ENCODE measurements at places on chromosomes 5 and 9.
A peak's percentile ranks its signal among the peaks of the same experiment; 100 is the strongest.

- no peak for DNase-seq
Observed at GRCh38 chr5:158879993-158880392, 219.7 kb downstream of the EBF1 start.

DNA sequence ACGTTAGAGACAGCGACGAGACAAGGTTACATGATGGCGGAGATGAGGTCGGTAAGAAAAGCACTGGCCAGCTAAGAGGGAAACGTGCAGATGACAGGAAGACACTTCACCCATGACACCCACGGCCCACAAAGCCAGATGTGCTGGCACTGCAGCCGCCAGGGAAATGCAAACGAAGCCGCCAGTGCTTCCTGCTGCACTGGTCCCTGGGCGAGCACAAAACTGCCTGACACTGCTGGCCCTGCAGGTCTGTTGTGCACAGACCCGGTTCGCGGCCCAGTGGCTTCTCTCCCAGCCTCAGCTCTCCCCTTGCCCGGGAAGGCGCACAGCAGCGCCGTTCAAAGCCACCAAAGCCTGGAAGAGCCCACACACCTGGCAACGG is 20.3 kb downstream of the QSOX2 start:
- DNase-seq: peak; percentile 72

- no peak for DNase-seq
Observed at GRCh38 chr9:69090140-69090750, 54.7 kb downstream of the FXN start.

- DNase-seq: no peak
Observed at GRCh38 chr5:72157625-72157962, 50.3 kb downstream of the MAP1B start.

- no peak for DNase-seq
Observed at GRCh38 chr5:32600054-32600622, 14.8 kb downstream of the SUB1 start.

- DNase-seq: no peak
Observed at GRCh38 chr5:149323210-149323609, 22.1 kb upstream of the GRPEL2 start.

DNA sequence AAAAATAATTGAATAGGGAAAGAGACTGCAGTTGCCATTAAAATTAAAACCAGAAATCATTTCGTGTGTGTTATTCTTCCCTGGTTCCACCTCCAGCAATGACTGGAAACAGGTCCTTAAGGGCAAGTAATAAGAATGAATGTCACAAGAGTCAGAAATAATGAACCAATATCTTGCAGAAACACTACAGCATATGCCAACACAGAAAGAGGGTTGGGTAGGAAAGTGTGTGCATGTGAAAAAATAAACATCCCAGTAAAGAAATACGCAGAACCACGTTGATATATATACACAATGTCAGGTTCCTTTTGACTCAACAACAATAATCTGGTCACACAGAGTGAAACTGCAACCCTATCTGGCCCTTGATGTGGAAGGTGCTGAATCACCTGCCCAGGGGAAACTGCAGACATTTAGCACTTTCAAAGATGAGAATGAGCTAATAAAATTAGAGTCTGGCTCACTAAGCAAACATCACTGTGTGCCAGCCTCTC is 15.0 kb downstream of the HMHB1 start:
- DNase-seq: no peak

DNA sequence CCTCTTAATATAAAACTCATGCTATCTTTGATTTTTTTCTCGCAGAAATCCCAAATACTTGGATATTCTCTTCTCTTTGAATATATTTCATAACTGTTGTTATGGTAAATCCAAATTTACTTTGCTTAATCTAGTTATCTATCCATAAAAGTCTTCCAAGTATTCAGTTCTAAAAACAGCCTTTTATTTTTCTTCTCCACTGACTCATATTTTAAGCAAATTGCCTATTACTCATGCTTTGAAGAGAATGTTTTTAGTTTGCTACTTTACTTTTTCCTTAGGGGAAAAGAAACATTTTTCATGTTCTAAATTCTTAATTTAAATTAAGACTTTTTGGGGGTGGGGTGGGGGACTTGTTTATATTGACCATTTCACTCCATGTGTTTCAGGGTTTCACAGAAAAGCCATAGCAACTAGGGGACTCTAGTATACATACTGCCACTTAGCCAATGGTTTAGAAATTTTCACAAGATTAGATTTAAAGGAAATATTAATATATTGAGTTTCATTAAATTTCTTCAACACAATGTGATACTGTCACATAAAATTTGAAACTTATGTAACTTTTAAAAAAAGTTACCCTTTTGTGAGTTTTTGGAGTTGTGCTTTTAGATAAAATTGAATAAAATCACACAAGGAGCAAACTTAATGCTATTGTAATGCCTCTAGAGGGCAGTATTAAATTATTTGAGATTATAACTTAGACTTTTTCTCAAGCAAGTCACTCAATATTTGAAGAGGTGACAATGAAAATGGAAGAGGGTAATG is 545.8 kb upstream of the ARRDC3 start:
- no peak for DNase-seq

DNA sequence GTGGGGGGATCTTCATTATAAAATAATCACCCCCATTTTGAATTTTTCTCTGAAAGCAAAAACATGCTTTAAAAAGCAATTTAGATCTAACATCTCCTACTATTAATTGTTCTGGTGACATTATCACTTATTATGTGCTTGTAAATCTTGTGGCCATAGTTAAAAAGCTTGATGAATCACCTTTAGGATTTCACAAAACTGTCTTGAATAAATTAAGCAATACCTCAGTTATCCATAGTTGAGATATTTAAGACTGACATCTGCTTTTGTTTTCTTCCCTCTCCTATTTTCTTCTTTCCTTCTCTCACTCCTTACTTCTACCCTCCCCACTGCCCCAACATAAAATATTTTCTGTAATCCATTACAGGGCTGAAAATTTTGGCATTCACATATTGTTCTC is 84.8 kb downstream of the SLC1A3 start:
- no peak for DNase-seq

- no peak for DNase-seq
Observed at GRCh38 chr5:40332970-40333369, 346.7 kb upstream of the PTGER4 start.

GRCh38 chr5:151461312-151461711 is 13.9 kb downstream of the SLC36A1 start:
- no peak for DNase-seq

GRCh38 chr5:119470105-119470763 is 17.9 kb downstream of the HSD17B4 start:
- DNase-seq: no peak

GRCh38 chr5:154653764-154654485 is 101.3 kb upstream of the LARP1 start:
- no peak for DNase-seq

DNA sequence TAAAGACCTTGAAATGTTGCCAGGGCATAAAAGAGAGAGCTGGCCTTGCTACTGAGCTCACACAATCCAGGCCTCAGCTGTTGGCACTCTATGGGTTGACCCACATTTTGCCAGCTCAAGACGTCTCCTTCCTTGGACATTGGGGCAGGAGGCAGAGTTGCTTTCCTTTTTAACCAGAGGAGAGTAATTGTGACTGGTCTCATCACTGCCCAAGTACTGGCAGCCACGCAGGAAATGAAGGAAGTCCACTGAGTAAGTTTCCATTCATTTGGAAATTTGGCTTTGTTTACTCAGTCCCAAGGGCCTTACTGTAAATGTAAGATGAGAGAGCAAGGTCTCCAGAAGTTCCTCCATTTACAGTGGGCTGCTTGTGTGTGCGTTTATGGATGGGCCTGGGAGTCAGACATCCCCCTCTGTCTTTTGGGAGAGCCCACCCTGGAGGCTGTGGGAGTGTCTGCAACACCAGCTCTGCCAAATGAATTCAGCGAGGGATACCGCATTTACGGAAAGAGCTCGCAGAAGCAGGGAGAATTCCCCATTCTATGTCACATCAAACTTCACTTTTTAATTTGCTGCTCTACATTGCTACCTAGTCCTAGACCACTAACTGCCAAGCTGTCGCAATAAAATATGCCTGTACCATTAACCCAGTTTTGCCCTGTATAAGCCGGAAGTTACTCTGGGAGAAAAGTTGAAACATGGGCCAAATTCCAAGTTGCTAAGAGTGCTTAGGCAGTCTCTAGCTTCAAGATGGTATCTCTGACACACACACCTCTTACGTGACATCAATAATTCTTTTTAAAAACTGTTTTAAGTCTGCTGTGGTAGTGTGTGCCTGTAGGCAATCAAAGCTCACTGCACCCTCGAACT is 24.5 kb upstream of the PDZD2 start:
- DNase-seq: no peak

DNA sequence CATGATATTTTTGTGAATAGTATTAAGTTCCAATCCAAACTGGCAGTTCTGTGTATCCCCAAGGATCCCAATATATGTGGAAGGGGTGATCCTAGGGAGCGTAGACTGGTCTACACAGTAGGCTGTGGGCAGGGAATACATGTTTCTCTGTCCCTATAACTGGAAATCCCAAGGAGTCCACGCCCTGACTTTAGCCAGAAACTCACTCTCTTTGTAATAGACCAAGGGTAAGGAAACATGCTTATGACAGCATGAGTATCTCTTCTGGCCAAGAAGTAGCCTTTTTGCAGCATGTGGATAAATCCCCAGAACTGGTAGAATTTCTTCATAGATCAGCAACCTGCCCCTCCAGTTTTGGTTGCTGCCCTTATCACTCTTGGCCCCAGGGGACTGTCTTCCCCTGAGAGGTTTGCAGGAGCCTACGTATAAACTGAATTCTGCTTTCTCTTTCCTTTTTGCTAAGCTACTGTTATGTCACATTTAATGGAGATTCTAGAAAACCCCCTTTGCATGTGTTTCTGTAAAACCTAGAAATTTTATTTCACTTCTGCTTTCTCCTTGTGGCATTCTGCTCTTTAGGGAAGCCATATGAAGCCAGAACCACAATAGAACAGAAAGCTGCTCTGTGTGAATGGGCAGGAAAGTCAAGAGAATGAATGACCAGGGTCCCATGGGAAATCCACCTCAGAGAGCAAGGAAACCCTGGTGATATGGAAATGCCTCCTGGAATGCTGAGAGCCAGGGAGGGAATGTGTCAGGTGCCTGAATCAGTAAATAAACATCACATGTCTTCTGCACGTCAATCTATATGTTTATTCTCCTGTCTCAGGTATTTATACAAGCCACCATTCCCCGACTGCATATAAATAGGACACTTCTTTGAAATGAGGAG is 3.5 kb downstream of the IFNA2 start:
- peak; percentile 64 for DNase-seq

- no peak for DNase-seq
Observed at GRCh38 chr5:58724992-58725391, 142.1 kb downstream of the RAB3C start.

GRCh38 chr5:115816226-115817081 is at the start of gene CDO1:
Gene CDO1, minus strand, starts transcription at chr5:115816659. Its CDS starts 262 bp downstream, at chr5:115816397.
- no peak for DNase-seq

DNA sequence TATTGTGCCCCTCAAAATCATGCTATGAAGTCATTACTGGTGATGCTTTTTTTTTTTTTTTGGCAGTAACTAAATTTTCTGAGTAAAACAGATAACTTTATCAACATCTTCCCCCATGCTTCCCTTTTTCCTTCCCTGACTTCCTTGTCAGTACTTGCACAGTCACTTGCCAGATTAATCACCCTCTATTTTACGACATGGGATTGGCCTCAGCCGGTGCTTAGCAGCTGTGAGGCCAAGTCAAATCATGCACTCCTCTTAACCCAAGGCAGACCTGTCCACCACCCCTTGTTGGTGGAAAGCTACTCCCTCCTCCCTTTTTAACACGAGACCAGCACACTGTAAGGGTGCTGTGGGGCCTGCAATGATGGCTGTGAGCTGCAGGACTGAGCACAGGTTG is 118.0 kb upstream of the OTULINL start:
- peak; percentile 55 for DNase-seq

DNA sequence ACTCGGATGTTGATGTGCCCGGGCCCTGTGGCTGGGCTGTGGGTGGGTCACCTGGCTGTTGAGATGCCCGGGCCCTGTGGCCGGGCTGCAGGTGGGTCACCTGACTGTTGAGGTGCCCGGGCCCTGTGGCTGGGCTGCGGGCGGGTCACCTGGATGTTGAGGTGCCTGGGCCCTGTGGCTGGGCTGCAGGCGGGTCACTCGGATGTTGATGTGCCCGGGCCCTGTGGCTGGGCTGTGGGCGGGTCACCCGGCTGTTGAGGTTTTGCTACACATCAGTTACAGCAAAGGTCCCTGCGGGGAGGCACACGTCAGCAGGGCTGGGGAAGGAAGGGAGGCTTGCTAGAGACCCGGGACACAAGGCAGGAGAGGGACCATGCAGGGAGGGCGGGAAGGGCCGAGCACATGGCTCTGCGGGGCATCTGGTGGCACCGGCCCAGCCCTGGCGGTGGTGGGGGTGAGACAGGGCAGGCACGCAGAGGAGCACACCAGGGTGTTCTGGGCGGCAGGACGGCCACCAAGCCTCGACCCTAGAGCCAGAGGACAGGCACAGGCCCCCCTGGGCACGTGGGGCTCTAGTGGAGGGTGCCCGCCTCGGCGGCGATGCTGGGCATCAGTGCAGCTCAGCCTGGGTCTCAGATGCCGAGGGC is 35.4 kb downstream of the PNPLA7 start:
- DNase-seq: no peak

DNA sequence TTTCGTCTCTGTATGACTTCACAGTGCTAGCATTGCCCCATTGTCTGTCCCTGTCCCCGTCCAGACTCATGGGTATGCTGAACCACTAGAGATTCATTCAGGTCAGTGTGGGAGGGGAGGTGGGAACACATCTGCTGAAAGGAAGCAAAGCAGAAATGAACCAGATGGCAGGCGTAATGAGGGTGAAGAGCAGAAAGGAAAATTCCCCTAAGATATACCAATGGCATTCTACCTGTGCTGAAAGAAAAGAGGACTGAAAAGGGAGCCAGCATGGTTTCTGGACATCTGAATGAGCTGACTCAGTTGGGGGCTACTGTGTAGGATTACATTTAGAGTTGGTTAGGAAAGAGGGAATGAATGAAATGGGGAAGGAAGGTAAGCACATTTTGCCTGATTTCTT is 678.7 kb downstream of the MAT2B start:
- DNase-seq: no peak

DNA sequence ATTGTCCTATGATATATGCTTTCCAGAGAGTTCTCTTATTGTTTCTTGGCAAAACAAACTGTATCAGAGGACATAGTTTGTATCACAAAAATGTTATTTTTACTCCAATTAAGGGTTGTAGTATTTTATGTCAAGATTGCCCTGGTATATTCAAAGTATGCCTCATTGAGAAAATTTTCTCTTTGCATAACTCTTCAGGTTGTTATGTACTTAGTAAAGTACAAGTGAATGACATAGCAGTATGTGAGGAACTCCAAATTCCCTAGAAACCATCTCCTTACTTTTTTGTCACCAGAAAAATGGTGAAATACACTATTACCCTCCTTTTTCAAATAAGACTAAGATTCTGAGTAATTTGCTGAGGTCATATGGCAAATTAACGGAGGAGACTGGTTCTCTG is 355.3 kb downstream of the NFIB start:
- no peak for DNase-seq

DNA sequence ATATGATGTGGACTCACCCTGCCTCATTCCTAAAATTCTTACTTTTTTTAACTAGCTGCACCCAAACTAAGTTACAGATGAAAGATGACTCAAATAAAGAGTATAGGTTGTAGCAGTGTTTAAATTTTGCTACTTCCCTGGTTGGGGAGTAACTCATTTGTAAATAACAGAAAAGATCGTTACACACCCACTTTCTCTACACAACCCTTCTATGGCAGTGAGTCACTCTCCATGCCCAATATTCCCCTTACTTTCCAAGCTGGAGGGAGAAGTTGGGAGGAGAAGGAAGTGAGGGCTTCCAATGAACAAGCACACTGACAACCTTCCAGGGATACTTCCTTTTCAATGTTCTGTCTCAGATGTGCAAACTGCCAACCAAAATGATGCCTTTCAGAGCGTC is 1.9 kb downstream of the RASEF start:
- no peak for DNase-seq

- DNase-seq: no peak
Observed at GRCh38 chr9:117719161-117719920, 15.1 kb downstream of the TLR4 start.
